Psoas muscle (tissue), 8 donors: ENCODE measurements at places on chromosomes 1 and 21. TPM values are rescaled to one million over a fixed set of nuclear protein-coding genes. Genes with fewer than 3 reads are reported as not detected.

The S100A7A gene
- total RNA-seq: not detected

The SPATA1 gene
- total RNA-seq: 0.92 TPM

The GABRD gene
- 0.24 TPM for total RNA-seq

The NGF gene
- 0.28 TPM for total RNA-seq

The TEDDM1 gene
- not detected for total RNA-seq

The PTTG1IP gene
- total RNA-seq: 49.6 TPM

The AHCYL1 gene
- 95.8 TPM for total RNA-seq

The MYOM3 gene
- 130 TPM for total RNA-seq

The PGBD2 gene
- 3.0 TPM for total RNA-seq

DNA sequence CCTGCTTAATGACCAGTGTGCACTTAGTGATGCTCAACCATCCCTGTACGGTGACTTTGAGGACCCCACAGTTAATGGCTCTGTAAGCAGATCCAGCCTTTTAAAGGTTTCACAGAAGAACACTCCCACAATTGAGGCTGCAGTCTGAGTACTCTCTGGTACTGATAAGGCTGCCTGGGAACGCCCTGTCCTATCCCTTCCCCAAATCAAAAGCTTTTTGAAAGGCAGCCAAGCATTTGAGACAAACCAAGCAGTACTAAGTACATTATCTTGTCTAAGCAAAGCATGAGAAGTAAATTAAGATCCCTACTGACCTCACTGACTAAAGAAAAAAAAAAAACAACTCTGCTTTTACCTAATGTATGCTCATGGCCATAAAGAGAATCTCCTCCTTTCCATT lies 60.7 kb downstream of the SH3GLB1 start:
- no peaks in the 10 kb centered on the region for H3K36me3 ChIP-seq
- H3K4me3 ChIP-seq: no peak overlapping the region
- no peak overlapping the region for H3K27ac ChIP-seq
- H3K27me3 ChIP-seq: no peaks in the 10 kb centered on the region

- H3K27me3 ChIP-seq: no peaks in the 10 kb centered on the region
- H3K36me3 ChIP-seq: no peaks in the 10 kb centered on the region
- H3K4me3 ChIP-seq: no peak overlapping the region
- H3K4me1 ChIP-seq: no peaks in the 10 kb centered on the region
Observed at GRCh38 chr1:18537386-18538306, 56.9 kb downstream of the KLHDC7A start.

DNA sequence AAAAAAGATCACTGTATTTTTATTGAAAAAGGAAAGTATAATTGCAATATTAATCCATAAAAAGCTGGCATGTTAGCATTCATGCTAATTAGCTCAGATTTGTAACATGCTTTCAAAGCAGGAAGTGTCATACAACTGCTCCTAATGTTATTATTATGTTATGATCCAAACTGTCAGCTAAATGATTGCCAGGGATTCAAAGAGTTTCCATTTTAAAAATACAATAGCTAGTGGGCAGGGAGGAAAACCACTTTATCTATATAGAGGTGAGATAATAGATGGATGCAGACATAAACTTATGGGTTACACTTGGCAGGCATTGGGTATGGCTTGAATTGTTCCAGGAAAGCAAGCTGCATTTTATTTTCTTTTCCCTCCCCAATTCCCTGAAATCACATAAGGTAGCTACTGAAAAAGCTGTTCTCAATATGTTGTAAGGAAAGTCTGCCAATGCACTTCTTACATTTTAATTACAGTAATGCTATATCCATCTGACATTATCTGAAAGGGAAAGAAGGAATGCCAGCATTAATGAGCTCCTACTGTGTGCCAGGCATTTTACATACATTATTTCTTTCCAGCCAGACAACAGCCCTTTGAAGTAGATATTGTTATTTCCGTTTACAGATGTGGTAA lies 9.8 kb upstream of the MYSM1 start:
- no peaks in the 10 kb centered on the region for H3K27me3 ChIP-seq
- no peak for DNase-seq
- no peaks in the 10 kb centered on the region for H3K4me1 ChIP-seq
- no peak overlapping the region for H3K4me3 ChIP-seq

- H3K27me3 ChIP-seq: no peaks in the 10 kb centered on the region
- H3K27ac ChIP-seq: no peak overlapping the region
- H3K4me1 ChIP-seq: no peaks in the 10 kb centered on the region
- H3K36me3 ChIP-seq: no peaks in the 10 kb centered on the region
- DNase-seq: no peak
Observed at GRCh38 chr1:204180133-204180532, 14.0 kb upstream of the REN start.

- H3K27ac ChIP-seq: no peak overlapping the region
- peaks cover 27% of the 10 kb centered on the region for H3K27me3 ChIP-seq
- H3K4me1 ChIP-seq: no peaks in the 10 kb centered on the region
- no peaks in the 10 kb centered on the region for H3K36me3 ChIP-seq
- no peak for DNase-seq
Observed at GRCh38 chr1:224879162-224879803, 50.2 kb upstream of the DNAH14 start.

- no peaks in the 10 kb centered on the region for H3K4me1 ChIP-seq
- DNase-seq: no peak
- H3K36me3 ChIP-seq: peaks cover 86% of the 10 kb centered on the region
- H3K4me3 ChIP-seq: no peak overlapping the region
- H3K27me3 ChIP-seq: no peaks in the 10 kb centered on the region
Observed at GRCh38 chr1:9929431-9930385, 13.5 kb downstream of the LZIC start.

GRCh38 chr21:45380566-45380965 lies 24.4 kb upstream of the COL18A1 start:
- H3K27ac ChIP-seq: no peak overlapping the region
- no peaks in the 10 kb centered on the region for H3K27me3 ChIP-seq
- H3K36me3 ChIP-seq: no peaks in the 10 kb centered on the region
- peak; percentile 3 for DNase-seq
- no peak overlapping the region for H3K4me3 ChIP-seq
- H3K4me1 ChIP-seq: no peaks in the 10 kb centered on the region

- no peak for DNase-seq
- H3K4me3 ChIP-seq: no peak overlapping the region
- H3K36me3 ChIP-seq: no peaks in the 10 kb centered on the region
- no peak overlapping the region for H3K27ac ChIP-seq
- no peaks in the 10 kb centered on the region for H3K27me3 ChIP-seq
Observed at GRCh38 chr21:41929248-41929647, 24.6 kb downstream of the C2CD2 start.

GRCh38 chr1:31639543-31639942 lies 5.1 kb downstream of the PEF1 start:
- H3K36me3 ChIP-seq: no peaks in the 10 kb centered on the region
- no peaks in the 10 kb centered on the region for H3K27me3 ChIP-seq
- no peak for DNase-seq
- H3K4me3 ChIP-seq: peak overlapping the region; percentile 15
- peak overlapping the region; percentile 76 for H3K27ac ChIP-seq
- peaks cover 84% of the 10 kb centered on the region for H3K4me1 ChIP-seq

DNA sequence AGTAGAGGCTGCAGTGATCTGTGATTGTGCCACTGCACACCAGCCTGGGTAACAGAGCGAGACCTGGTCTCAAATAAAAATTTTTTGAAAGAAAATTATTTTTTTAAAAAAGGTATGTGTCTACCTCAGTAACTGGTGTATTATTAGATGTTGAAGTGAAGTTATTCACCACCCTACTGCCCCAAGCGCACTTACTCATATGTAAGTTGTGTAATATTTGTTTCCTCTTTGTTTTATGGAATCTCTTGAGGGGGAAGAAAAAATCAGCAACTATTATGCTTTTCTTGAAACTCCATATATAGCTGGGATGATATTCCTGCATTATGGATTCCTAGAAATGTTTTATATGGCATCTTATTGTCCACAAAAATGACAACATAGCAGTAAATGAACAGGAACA lies 21.3 kb downstream of the RBM15 start:
- no peaks in the 10 kb centered on the region for H3K27me3 ChIP-seq
- no peak overlapping the region for H3K27ac ChIP-seq
- H3K36me3 ChIP-seq: peaks cover 45% of the 10 kb centered on the region
- H3K4me3 ChIP-seq: no peak overlapping the region
- no peak for DNase-seq

DNA sequence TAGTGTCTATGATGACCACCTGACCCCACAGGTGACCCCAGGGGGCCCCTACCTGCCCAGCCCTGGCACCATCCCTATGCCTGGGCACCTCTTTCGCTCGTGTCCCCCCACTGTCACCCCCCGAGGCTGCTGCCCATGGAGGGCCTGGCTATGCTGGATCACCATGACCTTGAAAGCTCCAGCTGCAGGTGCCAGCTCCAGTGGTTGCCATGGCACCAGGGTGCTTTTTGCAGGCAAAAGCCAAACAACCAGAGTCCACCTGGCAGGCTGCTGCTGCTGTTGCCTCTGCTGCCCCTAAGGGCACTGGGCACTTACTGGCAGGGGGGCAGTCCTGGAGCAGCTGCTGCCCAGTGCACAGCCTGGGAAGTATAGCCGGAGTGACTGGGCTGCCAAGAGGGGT lies 21.7 kb downstream of the ETNK2 start:
- no peak overlapping the region for H3K27ac ChIP-seq
- no peak for DNase-seq
- no peak overlapping the region for H3K4me3 ChIP-seq
- peaks cover 21% of the 10 kb centered on the region for H3K4me1 ChIP-seq
- H3K27me3 ChIP-seq: no peaks in the 10 kb centered on the region
- H3K36me3 ChIP-seq: peaks cover 13% of the 10 kb centered on the region

DNA sequence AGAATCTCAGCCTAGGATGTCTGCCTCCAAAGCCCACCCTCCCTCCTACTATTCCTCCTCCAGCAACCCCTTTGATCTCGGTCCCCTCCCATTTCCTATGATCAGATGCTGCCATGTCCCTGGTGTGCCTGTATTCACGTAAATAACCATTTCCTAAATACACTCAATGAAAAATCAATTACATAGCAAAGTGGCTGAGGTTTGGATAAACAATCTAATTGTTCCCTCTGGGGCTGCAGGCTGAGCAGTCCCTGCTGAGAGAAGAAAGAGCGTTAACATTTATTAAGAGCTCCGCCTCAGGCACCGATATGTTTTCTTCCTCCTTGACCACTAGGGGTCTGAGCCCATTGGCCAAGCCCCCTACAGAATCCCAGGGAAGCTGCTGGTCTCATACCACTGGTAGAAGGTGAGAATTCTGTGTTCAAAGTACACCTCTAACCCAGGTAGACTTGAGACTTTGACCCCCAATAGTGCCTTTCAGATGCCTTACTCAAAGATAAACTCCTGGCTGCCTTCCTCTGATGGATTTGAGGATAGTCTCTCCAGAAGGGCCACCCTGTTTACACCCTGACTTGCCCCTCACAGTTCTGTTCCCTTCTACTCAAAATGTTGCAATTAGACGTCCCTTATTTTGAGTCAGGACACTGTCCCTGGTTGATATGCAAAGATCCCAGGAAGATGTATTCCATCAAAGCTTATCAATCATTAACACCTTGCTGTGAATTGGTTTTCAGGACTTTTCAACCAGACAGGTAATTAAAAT lies 33.9 kb upstream of the CAMK1G start:
- no peak for DNase-seq
- no peak overlapping the region for H3K27ac ChIP-seq
- no peak overlapping the region for H3K4me3 ChIP-seq
- H3K4me1 ChIP-seq: no peaks in the 10 kb centered on the region

- no peak overlapping the region for H3K27ac ChIP-seq
- no peaks in the 10 kb centered on the region for H3K27me3 ChIP-seq
- DNase-seq: no peak
- no peak overlapping the region for H3K4me3 ChIP-seq
- peaks cover 22% of the 10 kb centered on the region for H3K4me1 ChIP-seq
- H3K36me3 ChIP-seq: peaks cover 34% of the 10 kb centered on the region
Observed at GRCh38 chr1:167981933-167982332, 45.1 kb upstream of the MPC2 start.

GRCh38 chr1:172699111-172699510 lies 40.2 kb downstream of the FASLG start:
- H3K36me3 ChIP-seq: no peaks in the 10 kb centered on the region
- H3K4me3 ChIP-seq: no peak overlapping the region
- no peaks in the 10 kb centered on the region for H3K27me3 ChIP-seq
- H3K4me1 ChIP-seq: peaks cover 4% of the 10 kb centered on the region
- H3K27ac ChIP-seq: no peak overlapping the region

DNA sequence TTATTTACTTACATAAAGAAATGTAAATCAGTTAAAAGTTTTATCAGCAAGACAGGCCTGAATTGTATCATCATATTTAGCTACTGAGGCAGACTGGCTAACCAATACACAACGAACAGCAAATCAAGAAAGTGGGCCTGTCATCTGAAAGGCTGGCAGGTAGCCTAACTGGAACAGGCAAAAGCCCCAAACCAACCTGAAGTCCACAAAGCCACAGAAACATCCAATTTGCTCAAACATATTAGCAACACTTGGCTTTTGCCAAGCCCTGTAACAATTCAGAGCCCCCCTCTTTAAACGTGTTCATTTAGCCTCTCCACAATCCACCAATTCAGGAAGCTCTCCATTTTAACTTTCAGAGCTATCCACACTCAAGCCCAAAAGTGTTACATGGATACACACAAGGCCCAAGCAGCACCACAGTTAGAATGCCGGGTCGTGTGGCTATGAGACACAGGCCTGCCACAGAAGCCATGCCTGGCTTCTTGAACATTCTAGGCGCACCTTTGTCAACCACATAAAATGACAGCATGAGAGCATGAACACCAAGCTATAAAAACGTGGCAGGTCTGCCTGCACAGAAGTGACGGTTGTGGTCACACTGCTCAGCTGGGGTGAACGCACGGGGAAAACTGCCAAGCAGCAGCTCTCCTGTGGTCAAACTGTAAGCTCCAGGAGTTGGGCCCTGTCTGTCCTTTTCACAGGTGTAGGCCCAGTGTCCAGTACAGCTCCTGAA lies 49.3 kb downstream of the CD34 start:
- no peak overlapping the region for H3K4me3 ChIP-seq
- peaks cover 4% of the 10 kb centered on the region for H3K36me3 ChIP-seq
- peaks cover 57% of the 10 kb centered on the region for H3K4me1 ChIP-seq
- peak overlapping the region; percentile 63 for H3K27ac ChIP-seq
- no peaks in the 10 kb centered on the region for H3K27me3 ChIP-seq

GRCh38 chr1:36528361-36529349 lies 45.9 kb upstream of the CSF3R start:
- no peak overlapping the region for H3K27ac ChIP-seq
- H3K4me3 ChIP-seq: no peak overlapping the region
- no peaks in the 10 kb centered on the region for H3K4me1 ChIP-seq
- DNase-seq: no peak
- H3K27me3 ChIP-seq: peaks cover 8% of the 10 kb centered on the region

GRCh38 chr21:39334611-39335010 lies 14.3 kb downstream of the HMGN1 start:
- H3K36me3 ChIP-seq: no peaks in the 10 kb centered on the region
- H3K27ac ChIP-seq: no peak overlapping the region
- H3K4me1 ChIP-seq: no peaks in the 10 kb centered on the region
- H3K27me3 ChIP-seq: no peaks in the 10 kb centered on the region

- H3K27me3 ChIP-seq: no peaks in the 10 kb centered on the region
- no peak for DNase-seq
- H3K36me3 ChIP-seq: no peaks in the 10 kb centered on the region
- no peaks in the 10 kb centered on the region for H3K4me1 ChIP-seq
Observed at GRCh38 chr1:158961178-158961577, 29.8 kb downstream of the PYHIN1 start.

- no peaks in the 10 kb centered on the region for H3K4me1 ChIP-seq
- DNase-seq: no peak
- H3K27me3 ChIP-seq: peaks cover 2% of the 10 kb centered on the region
Observed at GRCh38 chr1:28180306-28181305, 4.1 kb upstream of the PTAFR start.

- H3K27me3 ChIP-seq: no peaks in the 10 kb centered on the region
- no peak overlapping the region for H3K4me3 ChIP-seq
- H3K36me3 ChIP-seq: no peaks in the 10 kb centered on the region
- no peak overlapping the region for H3K27ac ChIP-seq
- H3K4me1 ChIP-seq: no peaks in the 10 kb centered on the region
- no peak for DNase-seq
Observed at GRCh38 chr1:22826604-22827580, 116.3 kb downstream of the EPHB2 start.
